ENCODE measurements at places on chromosomes 6 and 20. TPM values are rescaled to one million over a fixed set of nuclear protein-coding genes. Genes with fewer than 3 reads are reported as not detected.
A peak's percentile ranks its signal among the peaks of the same experiment; 100 is the strongest.

- no peak overlapping the region for H3K27ac ChIP-seq
- no peaks in the 10 kb centered on the region for H3K27me3 ChIP-seq
- H3K4me3 ChIP-seq = no peak overlapping the region
- H3K36me3 ChIP-seq = no peaks in the 10 kb centered on the region
Observed at GRCh38 chr20:53299831-53300230, 293.8 kb downstream of the ZNF217 start.

DNA sequence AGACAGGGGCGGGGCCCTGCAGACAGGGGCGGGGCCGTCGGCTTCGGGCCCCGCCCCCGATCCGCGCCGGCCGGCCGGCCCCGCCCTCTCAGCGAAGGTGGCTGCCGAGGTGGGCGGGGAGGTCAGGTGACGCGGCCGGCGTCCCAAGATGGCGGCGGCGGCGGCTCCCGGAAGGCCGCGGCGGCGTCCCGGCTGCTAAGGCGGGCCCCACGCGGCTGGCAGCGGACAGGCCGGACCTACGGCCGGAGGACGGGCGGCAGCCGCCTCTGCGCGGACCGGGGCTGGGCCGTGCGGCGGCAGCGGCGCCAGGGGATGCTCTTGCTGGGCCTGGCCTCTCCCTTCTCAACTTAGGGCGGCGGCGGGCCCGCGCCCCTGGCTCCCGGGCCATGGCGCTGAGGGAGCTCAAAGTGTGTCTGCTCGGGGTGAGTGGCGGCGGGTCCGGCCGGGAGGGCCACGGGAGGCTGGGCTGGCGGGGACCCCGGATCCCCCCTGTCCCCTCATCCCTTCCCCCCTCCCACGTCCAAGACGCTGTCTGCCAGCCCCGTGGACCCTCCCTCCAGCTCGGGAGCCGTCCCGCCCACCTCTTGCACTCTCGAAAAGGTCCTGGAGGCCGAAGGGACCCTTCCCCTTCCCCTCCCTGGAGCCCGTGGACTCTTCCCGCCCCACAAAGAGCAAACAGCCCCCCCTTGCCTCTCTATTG, at the start of gene RAB22A:
Gene RAB22A, plus strand, starts transcription at position 125 of the 700 bp plus-strand sequence. Its CDS starts 262 bp downstream, at position 387.
- peak; percentile 92 for DNase-seq
- H3K4me1 ChIP-seq = peaks cover 42% of the 10 kb centered on the region
- H3K4me3 ChIP-seq = peak within 1 kb of the TSS; percentile 60
- H3K27me3 ChIP-seq = no peaks in the 10 kb centered on the region

The GATA5 gene
- total RNA-seq = 0.36 TPM

The ELOVL4 gene
- 2.2 TPM for total RNA-seq

GRCh38 chr6:111666847-111667246, 61.2 kb upstream of the TRAF3IP2 start:
- no peak for DNase-seq
- H3K4me1 ChIP-seq = peaks cover 69% of the 10 kb centered on the region
- peak overlapping the region; percentile 52 for H3K27ac ChIP-seq
- H3K27me3 ChIP-seq = no peaks in the 10 kb centered on the region

DNA sequence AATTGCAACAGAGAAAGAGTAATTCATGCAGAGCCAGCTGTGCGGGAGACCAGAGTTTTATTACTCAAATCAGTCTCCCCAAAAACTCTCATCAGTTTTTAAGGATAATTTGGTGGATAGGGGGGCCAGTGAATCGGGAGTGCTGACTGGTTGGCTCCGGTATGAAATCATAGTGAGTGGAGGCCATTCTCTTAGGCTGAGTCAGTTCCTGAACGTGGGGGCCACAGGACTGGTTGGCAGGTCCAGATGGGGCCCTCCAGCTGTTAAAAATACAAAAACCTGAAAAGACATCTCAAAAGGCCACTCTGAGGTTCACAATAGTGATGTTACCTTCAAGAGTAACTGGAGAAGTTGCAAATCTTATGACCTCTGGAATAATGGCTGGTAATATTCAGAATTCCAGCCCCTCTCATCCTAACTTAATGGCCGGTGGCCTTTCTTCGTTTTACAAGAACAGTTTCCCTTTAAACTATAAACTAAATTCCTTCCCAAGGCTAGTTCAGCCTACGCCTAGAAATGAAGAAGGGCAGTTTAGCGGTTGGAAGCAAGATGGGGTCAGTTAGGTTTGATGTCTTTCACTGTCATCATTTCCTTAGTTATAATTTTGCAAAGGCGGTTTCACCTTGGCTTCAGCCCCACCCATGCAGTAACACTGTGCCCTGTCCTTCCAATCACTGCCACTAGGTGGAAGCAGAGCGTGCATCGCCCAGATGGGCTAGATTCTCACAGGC, 6.8 kb upstream of the MICA start:
- no peak overlapping the region for H3K27ac ChIP-seq
- no peaks in the 10 kb centered on the region for H3K36me3 ChIP-seq
- H3K4me3 ChIP-seq = no peak overlapping the region

The THBS2 gene
- 38.9 TPM for total RNA-seq

GRCh38 chr6:20757761-20758160, 223.5 kb downstream of the CDKAL1 start:
- DNase-seq = no peak
- no peak overlapping the region for H3K27ac ChIP-seq
- H3K4me3 ChIP-seq = no peak overlapping the region
- H3K36me3 ChIP-seq = no peaks in the 10 kb centered on the region
- no peaks in the 10 kb centered on the region for H3K4me1 ChIP-seq
- no peaks in the 10 kb centered on the region for H3K27me3 ChIP-seq

DNA sequence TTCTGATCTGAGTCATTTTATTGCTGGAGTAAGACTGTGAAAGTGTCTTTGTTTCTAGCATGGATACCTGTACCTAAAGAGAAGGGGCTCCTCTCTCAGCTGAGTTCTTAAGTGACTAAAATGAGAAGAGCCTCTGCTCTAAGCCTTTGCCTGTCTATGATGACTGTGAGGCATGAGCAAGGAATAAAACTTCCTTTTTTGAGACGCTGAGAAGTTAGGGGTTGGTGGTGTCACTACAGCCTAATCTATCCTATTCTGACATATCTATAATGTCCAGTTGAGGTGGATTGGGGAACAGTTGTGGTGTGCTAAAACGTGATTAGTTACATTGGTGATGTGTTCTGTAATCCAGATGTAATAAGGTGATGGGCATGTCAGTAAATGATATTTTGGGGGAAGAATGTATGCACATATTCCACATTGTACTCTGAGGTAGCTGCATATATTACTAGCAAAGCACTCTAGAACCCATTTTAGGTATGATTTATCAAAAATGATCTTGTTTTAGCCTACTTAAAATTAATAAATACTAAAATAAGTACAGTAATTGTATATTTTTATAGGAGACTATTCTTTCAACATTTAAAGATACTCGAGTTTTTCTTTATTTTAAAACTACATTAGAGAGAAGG, 18.1 kb downstream of the ADGRB3 start:
- no peak overlapping the region for H3K27ac ChIP-seq
- no peaks in the 10 kb centered on the region for H3K27me3 ChIP-seq
- no peak for DNase-seq

DNA sequence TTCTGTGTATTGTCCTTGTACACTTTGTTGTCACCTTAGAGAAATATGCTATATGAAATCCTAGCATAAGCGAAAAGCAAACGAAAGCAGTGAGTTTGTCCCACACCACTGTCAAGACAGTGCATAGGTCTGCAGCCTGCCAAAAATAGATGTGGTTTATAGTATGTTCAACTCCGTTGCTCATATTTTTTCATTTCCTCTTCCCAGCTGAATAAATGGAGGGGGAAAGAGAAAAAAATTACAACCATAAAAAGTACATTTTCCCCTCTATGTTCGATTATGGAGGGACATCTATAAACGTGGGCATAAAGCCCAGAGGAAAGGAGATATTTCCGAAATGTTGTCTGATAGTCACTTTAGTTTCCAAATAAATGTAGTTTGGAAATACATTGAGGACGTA, 25.8 kb downstream of the PRL start:
- H3K36me3 ChIP-seq = no peaks in the 10 kb centered on the region
- H3K4me3 ChIP-seq = no peak overlapping the region
- H3K4me1 ChIP-seq = no peaks in the 10 kb centered on the region
- DNase-seq = no peak
- H3K27me3 ChIP-seq = no peaks in the 10 kb centered on the region

DNA sequence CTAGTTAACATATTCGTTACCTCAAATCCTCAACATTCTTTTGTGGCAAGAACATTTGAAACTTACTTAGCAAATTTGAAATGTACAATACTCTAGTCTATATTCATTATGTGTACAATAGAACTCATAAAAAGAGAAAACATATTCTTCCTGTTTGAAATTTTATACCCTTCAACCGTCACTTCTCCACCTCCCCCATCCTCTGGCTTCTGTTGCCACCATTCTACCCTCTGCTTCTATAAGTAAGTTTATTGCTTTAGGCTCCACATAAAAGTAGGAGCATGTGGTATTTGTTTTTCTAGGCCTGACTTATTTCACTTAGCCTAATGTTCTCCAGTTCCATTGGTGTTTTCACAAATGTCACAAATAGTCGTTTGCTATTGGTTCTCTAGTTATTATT, 205.3 kb downstream of the TENT5A start:
- H3K36me3 ChIP-seq = no peaks in the 10 kb centered on the region
- no peak overlapping the region for H3K4me3 ChIP-seq
- no peak overlapping the region for H3K27ac ChIP-seq
- no peak for DNase-seq
- H3K4me1 ChIP-seq = peaks cover 15% of the 10 kb centered on the region

DNA sequence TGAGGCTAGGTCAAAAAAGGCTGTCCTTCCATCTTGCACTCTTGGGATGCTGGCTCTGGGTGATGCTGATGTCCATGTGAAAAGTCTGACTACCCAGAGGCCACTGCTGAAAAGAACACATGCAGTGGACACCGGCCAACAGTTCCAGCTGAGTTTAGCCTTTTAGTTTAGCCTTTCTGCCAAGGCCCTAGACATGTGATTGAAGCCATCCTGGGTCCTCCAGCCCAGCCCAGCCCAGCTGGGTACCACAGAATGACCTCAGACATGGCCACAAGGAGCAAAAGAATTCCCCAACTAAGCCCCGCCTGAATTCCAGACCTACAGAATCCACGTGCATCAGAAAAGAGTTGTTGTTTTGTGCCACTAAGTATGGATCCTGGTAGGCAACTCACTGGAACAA, 17.4 kb downstream of the PIGT start:
- peak overlapping the region; percentile 35 for H3K27ac ChIP-seq
- H3K27me3 ChIP-seq = no peaks in the 10 kb centered on the region
- DNase-seq = peak; percentile 79
- no peaks in the 10 kb centered on the region for H3K36me3 ChIP-seq
- no peaks in the 10 kb centered on the region for H3K4me1 ChIP-seq
- H3K4me3 ChIP-seq = no peak overlapping the region

- H3K4me1 ChIP-seq = no peaks in the 10 kb centered on the region
- H3K27ac ChIP-seq = no peak overlapping the region
- H3K4me3 ChIP-seq = no peak overlapping the region
- DNase-seq = no peak
- no peaks in the 10 kb centered on the region for H3K27me3 ChIP-seq
- no peaks in the 10 kb centered on the region for H3K36me3 ChIP-seq
Observed at GRCh38 chr6:63188828-63189227, 22.4 kb upstream of the FKBP1C start.

DNA sequence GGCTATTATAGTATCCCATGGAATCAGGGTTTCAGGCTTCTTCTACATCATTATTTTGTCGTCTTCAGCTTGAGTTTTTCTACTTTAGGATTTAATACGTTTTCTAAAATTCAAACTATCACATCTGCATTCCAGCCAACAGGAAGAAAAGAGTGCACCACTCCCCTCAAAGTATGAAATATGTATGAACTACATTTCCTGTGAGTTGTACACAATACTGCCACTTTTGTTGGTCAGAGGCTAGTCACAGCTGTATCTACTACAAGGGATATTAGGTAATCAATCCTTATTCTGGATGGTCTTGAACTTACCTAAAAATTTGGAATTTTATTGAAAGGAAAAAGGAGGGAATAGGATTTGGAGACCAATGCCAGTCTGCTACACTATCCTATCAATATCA, 235.6 kb upstream of the TBX18 start:
- H3K27me3 ChIP-seq = no peaks in the 10 kb centered on the region
- no peaks in the 10 kb centered on the region for H3K4me1 ChIP-seq
- no peak for DNase-seq

GRCh38 chr6:7587631-7588100, 2.3 kb upstream of the SNRNP48 start:
- no peaks in the 10 kb centered on the region for H3K36me3 ChIP-seq
- no peak overlapping the region for H3K27ac ChIP-seq

The TGM6 gene
- not detected for total RNA-seq

The TSPO2 gene
- not detected for total RNA-seq

The FAM120B gene
- 55.0 TPM for total RNA-seq

- no peak overlapping the region for H3K4me3 ChIP-seq
- no peak for DNase-seq
- no peaks in the 10 kb centered on the region for H3K27me3 ChIP-seq
- H3K4me1 ChIP-seq = no peaks in the 10 kb centered on the region
Observed at GRCh38 chr6:132005178-132005577, 54.0 kb upstream of the CCN2 start.

DNA sequence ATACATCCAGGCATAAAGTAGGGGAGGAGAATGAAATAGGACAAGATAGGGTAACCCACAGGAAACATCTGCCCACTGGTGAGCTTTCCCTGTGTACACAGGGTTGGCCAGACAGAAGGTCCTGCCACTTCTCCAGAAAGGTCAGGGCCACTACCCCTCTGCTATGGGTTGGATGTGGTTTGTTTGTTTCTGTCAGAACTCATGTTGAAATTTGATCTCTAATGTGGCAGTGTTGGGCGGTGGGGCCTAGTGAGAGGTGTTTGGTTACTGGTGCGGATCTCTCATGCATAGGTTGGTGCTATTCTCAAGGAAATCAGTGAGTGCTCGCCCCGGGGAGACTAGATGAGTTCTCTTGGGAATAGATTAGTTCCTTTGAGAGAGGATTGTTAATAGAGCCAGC, 15.6 kb upstream of the MAS1 start:
- no peak for DNase-seq
- no peaks in the 10 kb centered on the region for H3K27me3 ChIP-seq
- no peaks in the 10 kb centered on the region for H3K36me3 ChIP-seq
- H3K4me3 ChIP-seq = no peak overlapping the region

Data from sigmoid colon (tissue), 7 donors.